ENCODE measurements at places on chromosomes 11 and 22.

DNA sequence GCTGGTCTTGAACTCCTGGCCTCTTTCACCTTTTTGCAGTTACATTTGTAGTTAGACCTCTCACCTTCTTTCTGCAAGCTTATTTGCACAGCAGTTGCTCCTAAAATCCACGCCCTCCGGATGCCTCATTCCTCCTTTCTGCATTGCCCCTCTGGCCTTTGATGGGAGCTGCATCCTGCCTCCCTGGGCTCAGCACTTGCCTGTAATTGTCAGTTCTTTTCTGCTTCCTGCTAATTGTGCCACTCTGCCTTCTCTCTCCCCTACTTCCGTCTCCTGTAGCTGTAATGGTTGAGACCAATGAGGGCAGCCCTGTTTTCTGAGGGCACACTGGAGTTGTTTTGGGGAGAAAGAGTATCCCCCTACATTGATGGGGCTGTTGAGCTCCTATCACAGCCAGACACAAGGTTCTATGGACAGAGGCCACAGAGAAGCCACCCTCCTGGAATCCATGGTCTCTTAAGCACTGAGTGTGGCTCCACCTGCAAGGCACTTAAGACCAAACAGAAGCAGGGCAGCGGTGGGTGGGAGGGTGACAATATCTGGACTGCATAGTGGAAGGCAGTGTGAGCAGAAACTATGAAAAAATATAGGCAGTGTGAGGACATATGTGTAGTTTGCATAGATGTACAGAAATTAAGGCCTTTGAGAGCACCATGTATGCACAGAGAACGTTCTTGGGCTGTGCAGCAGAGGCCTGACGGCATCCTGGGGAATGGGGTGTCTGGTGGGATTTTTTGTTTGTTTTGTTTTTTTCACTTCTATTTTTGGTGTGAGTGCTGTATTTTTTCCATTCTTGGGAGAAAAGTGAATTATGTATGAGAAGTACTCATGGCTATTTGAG, 30.5 kb downstream of the YDJC start:
- DNase-seq, result no peak

DNA sequence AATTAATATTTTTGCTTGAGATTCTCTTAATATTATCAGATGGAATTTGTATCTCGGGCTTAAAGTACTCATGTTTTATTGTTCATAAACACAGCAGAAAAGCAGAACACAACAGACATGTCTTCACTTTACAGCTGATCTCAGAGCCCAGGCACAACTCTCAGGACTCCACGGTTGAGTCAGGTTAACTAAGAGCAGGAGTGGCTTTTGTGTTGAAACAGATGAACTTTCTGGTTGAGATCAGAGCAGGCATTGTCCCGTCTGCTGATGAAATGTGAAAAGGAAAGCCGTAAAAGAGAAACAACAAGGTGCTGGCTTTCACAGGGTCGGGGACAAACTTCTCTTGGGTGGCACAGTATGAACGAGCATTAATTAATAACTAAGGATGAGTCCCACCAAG, 49.0 kb downstream of the JHY start:
- no peak for DNase-seq

- no peak for DNase-seq
Observed at GRCh38 chr11:47566149-47566698, 825 bp downstream of the PTPMT1 start.

DNA sequence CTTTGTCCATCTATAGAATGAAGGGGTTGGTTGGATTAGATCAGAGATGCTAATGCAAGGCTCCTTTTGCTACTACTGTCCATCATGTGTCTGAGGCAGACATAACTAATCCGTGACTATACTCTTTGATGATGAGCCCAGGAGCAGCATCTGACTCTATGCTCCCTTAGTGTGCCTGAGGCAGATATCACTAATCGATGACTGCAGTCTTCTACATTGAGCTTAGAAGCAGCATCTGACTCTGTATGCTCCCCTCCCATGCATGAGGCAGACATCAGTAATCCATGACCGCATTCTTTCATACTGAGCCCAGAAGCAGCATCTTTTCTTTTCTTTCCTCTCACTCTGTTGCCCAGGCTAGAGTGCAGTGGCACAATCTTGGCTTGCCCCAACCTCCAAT, 4.2 kb downstream of the TCN2 start:
- no peak for DNase-seq

- DNase-seq, result no peak
Observed at GRCh38 chr11:107741044-107741823, 29.4 kb upstream of the SLN start.

DNA sequence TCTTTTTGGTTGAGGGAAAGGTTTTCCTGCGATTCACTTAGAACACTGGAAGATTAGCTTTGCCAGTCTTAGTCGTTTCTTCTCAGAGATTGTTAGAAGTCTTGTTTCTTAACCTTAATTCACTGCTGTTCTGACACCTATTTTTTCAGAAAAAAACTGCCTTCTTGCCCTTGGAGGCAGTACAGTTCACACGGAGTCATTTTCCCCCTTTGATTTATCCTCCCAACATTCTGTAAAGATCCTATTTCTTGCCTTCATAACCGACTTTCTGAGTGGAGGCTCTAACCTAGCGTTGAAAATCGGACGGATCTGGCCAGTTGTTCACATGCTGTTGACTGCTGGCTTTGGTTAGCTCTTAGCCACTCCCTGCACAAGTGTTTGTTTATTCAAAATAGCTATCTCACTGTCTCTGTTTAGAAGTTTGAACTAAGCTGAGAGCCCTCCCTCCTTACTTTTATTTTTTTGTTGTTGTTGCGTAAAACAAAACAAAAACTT, 737 bp downstream of the BCL2L13 start:
- no peak for DNase-seq

All from occipital lobe (tissue), 3 donors.